ENCODE measurements at places on chromosomes 5 and 9.

DNA sequence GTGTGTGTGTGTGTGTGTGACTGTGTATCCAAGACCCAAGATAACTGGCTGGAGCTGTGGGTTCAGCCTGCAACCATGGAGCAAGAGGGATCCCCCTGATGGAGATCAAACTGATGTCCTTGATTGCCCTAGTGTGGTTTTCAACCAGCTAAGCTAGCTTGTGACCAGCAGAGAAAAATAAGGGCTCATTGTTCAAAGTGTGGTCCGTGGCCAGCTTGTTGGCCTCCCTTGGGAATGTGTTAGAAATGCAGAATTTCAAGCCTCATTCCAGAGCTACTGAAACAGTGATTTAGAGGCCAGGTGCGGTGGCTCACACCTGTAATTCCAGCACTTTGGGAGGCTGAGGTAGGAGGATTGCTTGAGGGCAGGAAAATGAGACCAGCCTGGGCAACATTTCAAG is 79.9 kb downstream of the ACER2 start:
- no peak for DNase-seq

- DNase-seq, result no peak
These were observed 865.0 kb upstream of the TYRP1 start for GRCh38 chr9:11828201-11828600.

- DNase-seq, result no peak
These were observed 72.7 kb downstream of the NTNG2 start for GRCh38 chr9:132234535-132234934.

GRCh38 chr9:113530022-113530635 is 66.6 kb downstream of the RGS3 start:
- DNase-seq, result no peak

Measured in activated CD4-positive, alpha-beta T cell treated with anti-CD3 and anti-CD28 coated beads for 4 hours (primary cell).